ENCODE measurements at places on chromosomes 7 and 10. TPM values are rescaled to one million over a fixed set of nuclear protein-coding genes. Genes with fewer than 3 reads are reported as not detected.

The C10orf67 gene
- total RNA-seq = not detected

The PPP1R17 gene
- not detected for total RNA-seq

The GIMAP7 gene
- total RNA-seq = not detected

The ANKRD1 gene
- total RNA-seq = 40.5 TPM

The UPK3B gene
- total RNA-seq = 17.2 TPM

The CACNB2 gene
- total RNA-seq = not detected

The NODAL gene
- total RNA-seq = not detected

The GLCCI1 gene
- 0.80 TPM for total RNA-seq

Measured in A549 treated with Mapracorat at 1 μM for 4 hours (cell line).